NCI-H526 (cell line): ENCODE measurements at places on chromosomes 1 and 21.

DNA sequence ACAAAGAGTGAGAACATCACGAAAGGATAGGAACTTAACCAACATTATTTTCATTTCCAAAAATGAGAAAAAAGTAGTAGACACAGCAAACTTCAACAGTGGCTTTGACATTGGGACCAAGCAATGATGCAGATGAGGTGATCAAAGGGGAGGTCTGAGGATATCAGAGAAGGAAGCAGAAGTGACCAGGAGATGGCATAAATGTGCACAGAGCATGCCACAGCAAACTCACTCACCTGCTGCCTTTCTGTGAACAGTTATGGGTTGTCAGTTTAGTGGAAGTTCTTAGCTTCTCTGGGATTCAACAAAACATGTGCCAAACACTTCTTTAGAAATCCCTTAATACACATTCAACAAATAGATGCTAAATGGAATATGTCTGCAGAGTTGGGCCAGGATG, 290.1 kb downstream of the PLPP3 start:
- DNase-seq, result peak; percentile 5

DNA sequence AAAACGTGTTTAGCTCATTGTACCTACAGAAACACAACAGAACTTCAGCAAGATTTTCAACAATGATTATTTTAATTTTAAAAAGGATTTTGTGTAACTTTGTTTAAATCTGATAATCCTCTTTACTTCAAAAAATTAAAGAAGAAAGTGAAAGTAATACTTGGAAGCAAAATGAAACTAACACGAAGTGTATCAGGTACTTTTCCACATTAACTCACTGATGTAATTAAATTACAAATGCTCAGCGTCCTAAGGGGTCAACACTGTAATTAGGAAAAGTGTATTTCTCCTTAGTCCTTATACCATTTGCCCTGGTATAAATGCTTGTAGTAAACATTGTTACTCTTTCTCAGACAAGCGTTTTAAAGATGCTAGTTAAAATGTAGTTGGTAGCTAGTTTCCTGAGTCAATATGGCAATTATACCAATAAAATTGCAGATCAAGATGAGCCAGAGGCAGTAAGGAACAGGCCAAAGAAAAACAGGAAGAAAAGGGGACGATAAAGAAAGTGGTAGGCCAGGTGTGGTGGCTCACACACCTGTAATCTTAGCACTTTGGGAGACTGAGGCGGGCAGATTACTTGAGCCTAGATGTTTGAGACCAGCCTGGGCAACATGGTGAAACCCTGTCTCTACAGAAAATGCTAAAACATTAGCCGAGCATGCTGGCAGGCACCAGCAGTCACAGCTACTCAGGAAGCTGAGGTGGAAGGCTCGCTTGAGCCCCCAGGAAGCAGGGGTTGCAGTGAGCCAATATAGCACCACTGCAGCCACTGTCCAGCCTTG, 553.0 kb downstream of the SMYD3 start:
- no peak for DNase-seq

GRCh38 chr1:24289937-24290595, 29.1 kb upstream of the GRHL3 start:
- DNase-seq, result no peak

DNA sequence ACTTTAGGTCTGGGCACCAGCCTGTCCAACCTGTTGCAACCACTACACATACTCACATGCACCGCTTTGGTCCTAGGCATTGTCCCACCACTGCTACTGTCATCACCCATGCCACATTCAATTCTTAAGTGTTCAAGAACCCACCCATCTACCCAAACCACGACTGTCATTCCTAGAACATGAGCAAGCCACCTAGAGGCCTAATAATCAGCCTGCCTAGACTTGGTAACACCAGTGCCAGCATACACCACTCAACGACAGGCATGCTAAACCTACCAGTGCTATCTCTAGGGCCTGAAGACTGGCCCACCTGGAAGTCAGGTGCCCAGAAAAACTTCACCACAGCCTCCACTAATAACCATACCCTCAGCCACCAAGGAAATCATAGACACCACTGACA, 532.8 kb upstream of the DEPDC1 start:
- no peak for DNase-seq

- DNase-seq, result peak; percentile 67
Measured at GRCh38 chr1:46489638-46490405, at the start of gene DMBX1. Gene DMBX1, plus strand, starts transcription at chr1:46489836. Its CDS starts 17,175 bp downstream, at chr1:46507011.

DNA sequence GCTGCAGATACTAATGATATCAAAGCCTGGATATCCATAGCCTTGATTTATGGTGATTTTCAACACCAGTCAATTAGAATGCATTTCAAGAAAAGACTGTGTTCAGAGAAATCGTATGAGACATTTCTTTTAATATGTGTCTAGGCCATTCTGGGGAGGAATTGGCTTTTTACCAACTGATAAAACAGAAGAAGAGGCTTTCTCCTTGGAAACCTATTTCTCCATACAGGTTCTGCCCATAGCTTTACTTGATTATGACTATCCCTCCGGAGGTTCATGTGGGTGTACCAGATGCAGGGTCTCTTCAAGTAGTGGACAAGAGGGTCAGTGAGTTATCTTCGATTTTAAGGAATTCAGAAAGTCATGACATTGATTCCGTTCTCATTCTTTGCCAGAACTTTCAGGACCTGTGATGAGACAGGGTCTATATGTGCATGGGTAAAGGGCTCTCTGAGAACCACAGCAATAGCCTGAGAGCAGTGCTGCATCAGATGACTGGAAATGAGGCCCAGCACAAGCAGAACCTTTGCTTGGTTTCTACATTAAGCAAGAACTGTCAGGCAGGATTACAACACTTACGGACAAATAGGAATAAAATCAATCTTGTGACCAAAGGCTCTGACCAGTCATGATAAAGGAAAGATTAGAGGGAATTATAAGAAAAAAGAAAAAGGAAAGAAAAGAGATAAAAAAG, 263.7 kb upstream of the SGIP1 start:
- DNase-seq, result no peak

- no peak for DNase-seq
Measured at GRCh38 chr1:95086949-95087533, 14.3 kb upstream of the ALG14 start.

- DNase-seq, result peak; percentile 49
Measured at GRCh38 chr1:9454494-9455066, 84.7 kb upstream of the SLC25A33 start.

- DNase-seq, result no peak
Measured at GRCh38 chr1:107298526-107298925, 157.7 kb downstream of the NTNG1 start.

GRCh38 chr1:64941461-64942117, 24.8 kb downstream of the JAK1 start:
- peak; percentile 78 for DNase-seq

- DNase-seq, result peak; percentile 30
Measured at GRCh38 chr1:39080831-39081270, 54.7 kb downstream of the NDUFS5 start.

DNA sequence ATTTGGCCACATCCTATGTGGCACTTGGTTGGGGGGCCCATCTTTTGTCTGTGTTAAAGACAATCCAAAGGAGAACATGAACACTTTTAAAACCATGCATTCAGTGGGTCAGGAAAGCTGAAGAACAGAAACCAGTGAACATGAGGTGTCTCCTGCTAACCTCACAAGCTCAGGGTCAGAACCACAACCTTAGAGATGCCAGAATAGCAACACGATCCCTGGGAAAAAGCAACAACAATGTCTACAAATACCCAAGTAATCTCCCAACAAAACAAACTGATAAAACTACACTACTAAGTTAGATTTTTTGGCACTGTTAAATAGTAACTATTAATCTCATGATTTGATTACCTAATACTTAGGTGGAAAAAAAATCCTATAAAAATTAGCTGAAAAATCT, 34.1 kb upstream of the GNG4 start:
- no peak for DNase-seq

GRCh38 chr1:235940285-235940684, 73.6 kb upstream of the LYST start:
- no peak for DNase-seq

- DNase-seq, result no peak
Measured at GRCh38 chr1:187999973-188000372, 1171.2 kb downstream of the PLA2G4A start.

GRCh38 chr1:22131875-22132486, 10.9 kb downstream of the WNT4 start:
- DNase-seq, result no peak

- DNase-seq, result no peak
Measured at GRCh38 chr1:188949701-188950100, 1528.0 kb downstream of the BRINP3 start.

DNA sequence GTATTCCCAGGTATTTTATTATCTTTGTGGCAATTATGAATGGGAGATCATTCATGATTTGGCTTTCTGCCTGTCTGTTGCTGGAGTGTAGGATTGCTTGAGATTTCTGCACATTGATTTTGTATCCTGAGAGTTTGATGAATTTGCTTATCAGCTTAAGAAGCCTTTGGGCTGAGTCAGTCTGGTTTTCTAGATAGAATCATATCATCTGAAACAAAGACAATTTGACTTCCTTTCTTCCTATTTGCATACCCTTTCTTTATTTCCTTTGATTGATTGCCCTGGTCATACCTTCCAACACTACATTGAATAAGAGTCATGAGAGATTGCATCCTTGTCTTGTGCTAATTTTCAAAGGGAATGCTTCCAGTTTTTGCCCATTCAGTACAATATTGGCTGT, 8.0 kb downstream of the OR2L3 start:
- no peak for DNase-seq

DNA sequence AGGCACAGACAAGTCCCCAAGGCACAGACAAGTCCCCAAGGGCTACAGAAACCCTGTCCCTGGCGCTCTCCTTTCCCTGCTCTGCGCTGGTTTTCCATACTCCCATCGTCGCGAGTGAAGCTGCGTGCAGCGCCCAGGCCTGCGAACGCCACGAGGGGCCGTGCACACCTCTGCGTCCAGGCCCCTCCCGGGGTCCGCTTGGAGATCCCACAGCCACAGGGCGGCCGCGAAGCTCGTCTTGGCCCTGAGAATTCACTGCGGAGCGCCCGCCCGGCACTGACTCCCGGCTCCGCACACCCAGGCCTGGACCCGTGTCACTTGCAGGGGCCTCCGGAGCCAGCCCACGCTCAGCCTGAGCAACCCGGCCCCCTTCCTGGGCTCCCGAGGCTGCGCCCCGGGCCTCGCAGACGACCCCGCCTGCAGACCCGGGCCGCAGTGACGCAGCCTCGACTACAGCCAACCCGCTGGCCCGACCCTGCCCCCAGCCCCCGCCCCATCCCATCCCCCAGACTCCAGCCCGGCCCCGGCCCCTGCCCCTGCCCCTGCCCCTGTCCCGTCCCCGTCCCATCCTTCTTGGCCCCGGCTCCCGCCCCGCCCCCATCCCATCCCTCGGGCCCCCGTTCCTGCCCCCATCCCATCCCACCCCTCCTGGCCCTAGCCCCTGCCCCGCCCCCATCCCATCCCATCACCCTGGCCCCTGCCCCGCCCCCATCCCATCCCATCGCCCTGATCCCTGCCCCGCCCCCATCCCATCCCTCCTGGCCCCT, 841 bp downstream of the POFUT2 start:
- DNase-seq, result no peak

GRCh38 chr1:22787636-22788035, 77.0 kb downstream of the EPHB2 start:
- no peak for DNase-seq

DNA sequence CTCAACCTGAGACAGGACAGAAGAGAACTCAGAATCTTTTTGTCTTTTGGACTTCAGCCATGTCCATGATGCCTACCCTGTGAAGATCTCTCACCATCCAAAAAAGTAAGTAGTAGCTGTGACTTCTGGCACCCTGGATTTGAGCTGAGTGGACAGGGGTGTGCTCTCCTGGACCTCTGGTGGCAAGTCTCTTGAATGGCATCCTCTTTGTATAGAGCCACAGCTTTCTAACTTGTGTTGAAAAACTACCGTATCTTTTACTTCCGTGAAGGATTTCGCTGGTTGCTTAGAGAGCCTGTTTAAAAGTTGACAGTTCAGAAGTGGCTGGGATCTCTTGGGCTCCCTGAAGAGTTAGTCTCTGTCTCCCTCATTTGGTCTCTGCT, 1.8 kb downstream of the MFN2 start:
- no peak for DNase-seq

DNA sequence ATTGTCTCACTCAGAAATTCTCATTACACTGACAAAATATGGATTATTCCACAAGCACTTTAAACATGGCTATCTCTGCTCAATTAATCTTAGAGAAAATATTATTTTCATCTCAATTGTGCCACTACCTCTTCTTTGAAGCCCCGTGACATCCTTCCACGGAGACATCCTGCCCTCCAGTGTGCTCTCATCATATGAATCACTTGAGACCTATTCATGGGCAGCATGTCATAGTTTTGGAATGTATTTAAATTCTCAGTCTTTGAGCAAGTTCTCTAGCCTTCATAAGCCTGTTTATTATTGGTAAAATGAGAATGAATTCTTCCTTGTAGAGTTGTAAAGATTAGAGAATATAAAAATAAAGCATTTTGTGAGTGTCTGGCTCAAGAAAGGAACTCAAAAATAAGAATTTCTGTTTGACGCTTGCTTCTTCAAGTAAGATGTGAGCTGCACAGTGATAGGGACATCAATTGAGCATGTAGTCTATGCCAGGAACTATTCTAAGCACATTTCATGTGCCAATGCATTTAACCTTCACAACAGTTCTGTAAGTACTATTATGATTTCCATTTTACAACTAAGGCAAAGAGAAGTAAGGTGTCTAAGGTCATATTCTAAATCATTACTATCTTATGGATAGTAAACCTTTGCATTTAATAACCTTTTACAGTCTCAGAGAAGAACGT, 557.4 kb upstream of the ZRANB2 start:
- no peak for DNase-seq

DNA sequence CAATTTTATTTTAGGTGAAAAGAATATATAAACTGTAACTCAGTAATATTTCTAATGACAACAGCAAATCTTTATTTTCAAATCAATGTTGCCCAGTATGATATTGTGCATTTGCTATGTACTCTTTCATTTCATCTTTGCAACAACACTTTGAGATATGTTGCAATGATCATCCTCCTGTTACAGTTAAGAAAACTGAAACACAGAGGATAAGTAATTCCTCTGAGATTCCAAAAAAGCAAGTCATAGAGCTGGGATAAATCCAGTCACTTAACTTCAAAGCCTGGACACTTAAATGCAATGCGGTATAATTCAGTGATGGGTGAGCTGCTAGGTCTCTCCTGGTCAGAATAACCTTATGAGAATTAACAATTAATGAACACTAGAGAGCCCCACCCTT, 48.6 kb upstream of the EXO1 start:
- DNase-seq, result no peak

GRCh38 chr1:61825393-61825792, 83.1 kb downstream of the PATJ start:
- DNase-seq, result no peak

GRCh38 chr21:29656504-29657239, 283.1 kb downstream of the GRIK1 start:
- DNase-seq, result no peak
